ENCODE measurements at places on chromosomes 13 and 19.
A peak's percentile ranks its signal among the peaks of the same experiment; 100 is the strongest.

GRCh38 chr19:46898731-46899130 lies 37.9 kb downstream of the ARHGAP35 start:
- no peak for DNase-seq

DNA sequence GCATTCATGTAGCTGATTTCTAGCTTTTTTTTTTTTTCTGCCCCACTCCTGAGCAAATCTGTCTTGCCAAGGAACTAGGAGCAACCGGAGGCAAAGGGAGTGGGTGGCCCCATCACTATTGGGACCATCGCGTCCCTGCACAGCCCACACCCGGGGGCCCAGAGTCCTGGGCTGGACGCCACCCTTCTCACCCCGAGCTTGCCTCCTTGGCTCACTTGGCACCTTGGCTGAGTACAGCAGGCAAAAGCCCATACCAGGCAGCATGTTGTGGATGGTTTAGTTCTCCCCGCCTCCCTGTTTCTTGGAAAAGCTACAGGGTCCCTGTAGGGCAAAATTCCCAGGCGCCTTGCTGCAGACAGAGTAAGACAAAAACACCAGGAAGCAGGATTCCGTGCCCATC lies 13.7 kb downstream of the SMIM24 start:
- DNase-seq = no peak

GRCh38 chr19:38685666-38686529 lies 38.4 kb downstream of the ACTN4 start:
- peak; percentile 37 for DNase-seq

- no peak for DNase-seq
Observed at GRCh38 chr19:18780631-18781030, 10.5 kb downstream of the COMP start.

DNA sequence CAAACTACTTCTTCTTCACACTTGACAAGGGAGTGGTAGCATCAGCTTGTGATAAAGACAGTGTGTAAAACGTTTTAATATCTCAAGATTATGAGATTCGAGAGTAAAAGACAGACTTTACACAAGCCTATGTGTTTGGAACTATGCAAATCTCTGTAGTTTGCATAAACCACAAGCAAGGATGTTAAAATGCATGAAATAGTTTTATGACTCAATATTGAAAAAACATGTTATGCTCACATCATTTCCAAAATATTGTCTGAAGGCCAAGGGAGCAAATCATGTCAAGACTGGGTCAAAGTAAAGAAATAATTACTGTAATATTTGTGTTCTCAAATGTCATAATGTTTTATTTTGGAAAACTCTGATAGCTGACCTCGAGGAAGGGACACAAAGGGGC lies 316.8 kb upstream of the KLF12 start:
- DNase-seq = no peak

DNA sequence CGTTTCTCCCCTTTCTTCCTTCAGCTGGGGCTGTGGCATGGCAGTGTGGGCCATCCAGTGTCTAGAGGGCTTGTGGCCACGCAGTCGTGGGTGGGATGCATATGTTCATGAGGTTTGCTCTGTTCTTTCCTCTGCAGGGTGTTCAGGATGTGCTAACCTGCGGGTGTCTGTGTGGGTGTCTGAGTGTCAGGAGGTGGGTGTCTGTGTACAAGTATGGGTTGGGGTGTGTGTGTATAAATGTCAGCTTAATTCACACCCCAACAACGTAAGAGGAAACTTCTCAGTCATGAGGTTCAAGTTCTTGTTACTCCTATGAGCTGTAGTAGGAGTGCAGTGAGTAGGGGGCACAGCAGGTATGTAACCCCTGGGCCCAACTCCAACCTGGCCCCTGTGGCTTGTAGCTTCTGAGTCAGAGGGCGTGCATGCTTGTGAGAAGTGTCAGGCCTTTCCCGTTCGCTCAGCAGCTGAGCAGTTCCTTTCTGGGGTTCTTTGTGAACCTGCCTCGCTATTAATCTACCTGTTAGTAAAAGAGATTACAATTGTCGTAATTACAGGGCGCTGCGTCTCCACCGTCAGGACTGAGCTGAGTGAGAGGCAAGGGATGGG lies 49.1 kb downstream of the NFIX start:
- no peak for DNase-seq

DNA sequence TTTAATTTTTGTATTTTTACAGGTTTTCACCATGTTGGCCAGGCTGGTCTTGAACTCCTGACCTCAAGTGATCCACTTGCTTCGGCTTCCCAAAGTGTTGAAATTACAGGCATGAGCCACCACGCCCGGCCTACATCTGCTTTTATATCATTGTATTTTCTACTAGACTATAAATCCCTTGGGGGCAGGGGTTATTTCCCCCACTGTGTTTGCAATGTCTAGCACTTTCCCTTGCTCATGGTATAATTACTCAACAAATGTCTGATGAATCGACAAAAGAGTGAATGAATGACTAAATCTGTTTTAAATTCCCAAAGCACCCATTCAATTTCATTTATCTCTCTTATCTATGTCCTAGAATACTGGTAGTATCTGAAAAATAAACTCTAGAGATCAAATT lies 244.5 kb upstream of the CSNK1A1L start:
- no peak for DNase-seq

- DNase-seq = no peak
Observed at GRCh38 chr19:33437393-33437820, 63.9 kb downstream of the CEBPG start.

- DNase-seq = no peak
Observed at GRCh38 chr13:43764349-43764748, 22.4 kb downstream of the ENOX1 start.

DNA sequence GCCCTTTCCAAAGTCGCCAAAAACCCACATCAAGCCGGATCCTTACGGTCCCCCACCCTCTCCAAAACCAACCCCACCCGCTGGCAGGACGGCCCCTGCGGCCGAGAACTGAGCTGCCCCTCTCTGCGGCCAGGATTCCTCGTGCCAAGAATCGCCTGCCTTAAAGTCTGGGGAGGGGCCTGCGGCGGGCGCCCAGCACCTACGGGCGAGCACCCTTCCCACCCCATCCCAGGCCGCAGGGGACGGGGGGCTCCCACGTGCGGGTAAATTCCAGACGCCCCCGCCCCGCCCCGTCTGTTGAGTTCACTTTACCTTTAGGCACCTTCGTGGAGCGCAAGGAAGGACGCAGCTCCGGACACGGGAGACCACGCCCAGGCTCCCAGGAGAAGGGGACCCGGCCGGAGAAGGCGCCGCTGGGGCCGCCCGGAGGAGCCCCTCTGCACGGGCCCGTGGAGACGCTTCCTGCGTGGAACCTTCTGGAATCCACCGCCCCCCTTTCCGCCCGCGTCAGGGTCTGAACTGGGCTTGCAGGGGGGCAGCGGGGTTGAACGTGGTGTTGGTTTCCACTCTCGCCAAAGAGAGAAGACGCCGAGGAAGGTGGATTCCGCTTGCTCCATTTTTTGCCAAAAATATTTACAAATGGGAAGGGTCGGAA lies 22.8 kb downstream of the ONECUT3 start:
- DNase-seq = no peak

DNA sequence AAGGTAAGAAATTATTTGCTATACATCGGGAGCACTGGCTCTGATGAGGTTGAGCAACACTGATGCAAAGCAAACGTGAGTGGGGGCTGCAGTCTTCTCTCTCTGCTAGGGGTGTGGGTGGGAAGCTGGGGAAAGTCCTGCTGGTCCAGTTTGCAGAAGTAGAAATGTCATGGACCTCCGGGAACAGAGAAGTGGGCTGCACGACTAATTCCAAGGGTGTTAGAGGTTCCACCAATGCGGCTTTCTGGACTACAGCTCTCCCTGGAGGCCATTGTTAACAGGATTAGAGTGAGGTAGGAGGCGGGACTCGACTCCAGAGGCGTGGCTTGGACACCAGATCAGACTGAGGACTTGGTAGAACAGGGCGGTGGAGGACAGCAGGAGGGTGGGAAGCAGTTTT lies 5.7 kb upstream of the FBXO27 start:
- no peak for DNase-seq

GRCh38 chr19:1725100-1726064 lies 27.9 kb upstream of the ONECUT3 start:
- DNase-seq = no peak

DNA sequence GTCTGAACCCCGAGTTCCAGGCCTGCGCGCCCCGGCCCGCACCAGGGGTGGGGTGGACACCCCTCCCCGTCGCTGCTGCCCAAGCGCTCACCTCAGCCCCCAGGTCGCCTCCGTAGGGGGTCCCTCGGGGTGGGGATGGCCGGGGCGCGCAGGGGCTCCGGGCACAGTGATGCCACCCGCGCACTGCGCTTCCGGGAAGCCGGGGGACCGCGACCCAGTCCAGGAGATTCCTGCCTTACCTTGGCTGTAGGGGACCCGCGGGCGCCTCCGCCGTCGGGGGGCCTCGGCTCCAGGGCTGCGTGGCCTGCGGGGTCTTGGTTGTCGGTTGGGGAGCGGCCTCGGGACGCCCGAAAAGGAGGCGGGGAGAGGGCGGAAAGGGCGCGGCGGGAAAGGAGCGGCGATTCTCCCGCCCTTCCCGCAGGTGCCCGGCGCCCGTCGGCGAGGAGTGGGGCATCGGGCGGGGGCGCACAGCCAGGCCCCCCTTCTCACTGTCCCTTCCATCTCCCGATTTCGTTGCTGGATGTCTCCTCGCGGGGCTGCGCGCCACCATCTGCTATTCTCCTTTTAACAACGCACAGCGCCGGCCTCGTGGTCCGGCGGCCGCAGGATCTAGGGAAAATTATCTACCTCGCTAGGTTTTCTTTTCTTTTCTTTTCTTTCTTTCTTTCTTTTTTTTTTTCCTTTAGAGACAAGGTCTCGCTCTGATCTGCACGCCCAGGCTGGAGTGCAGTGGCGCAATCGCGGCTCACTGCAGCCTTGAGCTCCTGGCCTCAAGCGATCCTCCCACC lies at the start of gene KEAP1:
TSS of gene KEAP1 (minus strand) at position 355 of the 788 bp plus-strand sequence. CDS start 3,323 bp downstream, outside the sequence.
- no peak for DNase-seq

DNA sequence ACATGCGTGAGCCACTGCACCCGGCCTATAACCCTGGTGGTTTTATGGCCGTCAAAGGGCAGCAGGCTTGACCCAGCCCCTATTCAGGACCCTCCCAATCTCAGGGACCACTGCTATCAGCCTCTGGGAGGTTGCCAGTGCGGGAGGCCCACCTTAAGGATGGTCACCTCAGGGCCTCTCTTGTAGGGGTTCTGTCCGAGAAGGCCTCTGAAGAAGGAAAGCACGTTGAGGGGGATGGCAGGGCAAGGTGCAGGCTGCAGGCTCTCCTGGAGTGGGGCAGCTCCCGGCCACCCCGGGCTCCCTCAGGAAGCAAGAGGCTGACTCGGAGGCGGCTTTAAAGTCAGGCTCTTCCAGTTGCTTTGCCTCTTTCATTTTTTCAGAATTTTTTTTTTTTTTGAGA lies 6.0 kb upstream of the GRTP1 start:
- no peak for DNase-seq

GRCh38 chr19:35347171-35347929 lies at the start of gene FFAR1:
Gene FFAR1 (plus strand): TSS chr19:35347902. CDS start chr19:35351552, 3,650 bp downstream.
- DNase-seq = no peak

- DNase-seq = no peak
Observed at GRCh38 chr19:6167115-6167514, 31.6 kb downstream of the ACSBG2 start.

- no peak for DNase-seq
Observed at GRCh38 chr13:45439008-45439407, 20.8 kb upstream of the SLC25A30 start.

DNA sequence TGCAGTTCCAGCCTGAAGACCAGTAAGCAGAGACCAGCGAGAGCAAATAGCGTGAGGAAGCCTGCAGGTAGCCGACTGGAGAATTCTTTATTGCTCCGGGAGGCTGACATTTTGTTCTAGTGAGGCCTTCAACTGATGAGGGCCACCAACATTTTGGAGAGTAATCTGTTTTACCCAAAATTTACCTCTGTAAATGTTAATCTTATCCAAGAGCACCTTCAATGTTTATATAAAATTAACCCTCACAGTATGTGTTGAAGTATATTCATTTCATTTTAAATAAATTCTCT lies 546.4 kb upstream of the SLITRK5 start:
- DNase-seq = no peak

- no peak for DNase-seq
Observed at GRCh38 chr13:59680429-59681024, 483.2 kb downstream of the DIAPH3 start.

DNA sequence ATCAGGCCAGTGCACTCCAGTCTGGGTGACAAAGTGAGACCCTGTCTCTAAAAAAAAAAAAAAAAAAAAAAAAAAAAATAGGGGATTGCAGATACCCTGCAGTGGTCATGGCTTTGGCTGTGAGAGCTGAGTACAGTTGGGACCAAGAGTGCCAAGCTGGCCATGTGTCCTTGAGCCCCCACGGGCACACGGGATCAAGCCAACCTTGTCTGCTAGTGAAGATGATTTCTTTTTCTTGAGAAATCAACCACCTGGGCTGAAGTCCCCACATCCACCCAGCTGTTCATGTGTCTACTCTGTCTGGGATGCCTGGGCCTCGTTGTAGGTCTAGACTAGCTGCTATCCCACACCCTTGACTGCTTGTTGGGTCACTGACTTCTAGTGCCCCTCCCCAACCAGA lies 34.0 kb downstream of the CERS4 start:
- DNase-seq = no peak

GRCh38 chr13:33119022-33119781 lies 103.0 kb downstream of the KL start:
- no peak for DNase-seq

DNA sequence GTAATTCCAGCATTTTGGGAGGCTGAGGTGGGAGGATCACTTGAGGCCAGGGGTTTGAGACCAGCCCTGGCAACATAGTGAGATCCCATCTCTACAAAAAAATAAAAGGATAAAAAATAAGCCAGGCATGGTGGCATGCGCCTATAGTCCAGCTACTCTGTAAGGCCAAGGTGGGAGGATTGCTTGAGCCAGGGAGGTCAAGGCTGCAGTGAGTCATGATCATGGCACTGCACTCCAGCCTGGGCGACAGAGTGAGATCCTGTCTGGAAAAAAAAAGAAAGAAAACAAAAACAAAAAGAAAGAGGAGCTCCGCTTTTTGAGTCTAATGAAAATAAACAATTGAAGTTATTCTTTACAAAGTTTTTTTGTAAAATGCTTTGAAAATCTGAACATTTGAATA lies 326.2 kb downstream of the GPC5 start:
- no peak for DNase-seq

DNA sequence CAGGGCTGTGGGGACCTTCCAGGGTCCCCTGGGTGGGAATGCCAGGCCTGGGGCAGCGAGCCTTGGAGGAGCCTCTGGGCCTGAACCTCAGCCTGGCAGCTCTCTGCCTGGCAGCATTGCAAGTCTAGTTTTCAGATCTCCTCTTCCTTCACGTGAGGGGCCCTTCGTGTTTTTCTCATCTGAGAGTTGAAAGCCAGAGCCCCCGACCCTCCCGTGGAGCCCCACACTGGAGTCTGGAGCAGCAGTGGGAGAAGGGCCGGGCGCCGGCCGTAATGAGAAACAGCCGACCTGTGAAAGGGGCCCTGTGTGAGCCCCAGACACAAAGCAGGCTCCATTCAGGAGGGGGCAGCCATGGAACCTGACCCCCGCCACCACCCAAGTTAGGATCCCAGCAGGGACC lies 19.3 kb downstream of the TMED1 start:
- no peak for DNase-seq

- no peak for DNase-seq
Observed at GRCh38 chr13:42614436-42615035, 40.6 kb downstream of the TNFSF11 start.

- no peak for DNase-seq
Observed at GRCh38 chr19:2469102-2469914, 6.6 kb upstream of the GADD45B start.

GRCh38 chr19:8638078-8638619 lies 7.7 kb downstream of the NFILZ start:
- no peak for DNase-seq

GRCh38 chr19:50476224-50476906 lies at the start of the genes EMC10 and GARIN5A:
Gene EMC10 (plus strand): TSS chr19:50476507. CDS start chr19:50476545, 38 bp downstream.
Gene GARIN5A (minus strand): TSS chr19:50476848. CDS start chr19:50476388, 460 bp downstream.
- peak; percentile 80 for DNase-seq

GRCh38 chr19:41919948-41920712 lies 8.1 kb downstream of the ERFL start:
- DNase-seq = no peak
